BJ (cell line): ENCODE measurements at places on chromosomes 4 and X.

DNA sequence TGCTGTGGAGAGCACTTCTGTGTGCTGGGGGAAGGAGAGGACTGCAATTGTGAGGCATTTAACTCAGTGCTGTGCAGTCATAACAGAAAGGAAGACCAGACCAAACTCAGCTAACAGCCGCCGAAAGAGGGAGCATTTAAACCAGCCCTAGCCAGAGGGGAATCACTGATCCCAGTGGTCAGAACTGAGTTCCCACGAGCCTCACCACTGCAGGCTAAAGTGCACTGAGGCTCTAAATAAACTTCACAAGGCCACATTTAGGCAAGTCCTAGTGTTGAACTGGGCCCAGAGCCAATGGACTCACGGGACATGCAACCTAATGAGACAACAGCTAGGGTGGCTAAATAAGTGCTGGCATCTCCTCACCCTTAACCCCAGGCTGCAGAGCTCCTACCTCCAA lies 20.4 kb downstream of the IQCM start:
- DNase-seq = no peak

GRCh38 chrX:111624169-111624568 lies 56.8 kb upstream of the ALG13 start:
- no peak for DNase-seq

DNA sequence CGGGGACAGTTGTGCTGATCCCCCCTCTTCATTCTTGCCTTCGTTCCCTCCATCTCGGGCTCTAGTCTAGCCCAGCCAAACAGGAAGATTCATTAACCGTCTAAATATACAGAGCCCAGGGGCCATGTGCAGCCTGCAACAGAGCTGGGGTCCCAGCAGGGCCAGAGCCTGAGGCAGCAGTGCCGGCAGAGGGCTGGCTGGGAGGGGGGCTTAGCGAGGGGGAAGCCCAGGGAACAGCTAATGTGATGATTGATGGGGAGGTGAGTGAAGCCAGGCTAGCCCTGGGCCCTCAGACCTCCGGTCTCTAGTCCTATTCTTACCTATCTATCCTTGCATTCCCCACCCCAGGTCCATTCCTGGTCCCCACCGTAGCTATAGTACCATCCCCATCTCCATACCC lies 22.3 kb downstream of the EFNB1 start:
- no peak for DNase-seq

DNA sequence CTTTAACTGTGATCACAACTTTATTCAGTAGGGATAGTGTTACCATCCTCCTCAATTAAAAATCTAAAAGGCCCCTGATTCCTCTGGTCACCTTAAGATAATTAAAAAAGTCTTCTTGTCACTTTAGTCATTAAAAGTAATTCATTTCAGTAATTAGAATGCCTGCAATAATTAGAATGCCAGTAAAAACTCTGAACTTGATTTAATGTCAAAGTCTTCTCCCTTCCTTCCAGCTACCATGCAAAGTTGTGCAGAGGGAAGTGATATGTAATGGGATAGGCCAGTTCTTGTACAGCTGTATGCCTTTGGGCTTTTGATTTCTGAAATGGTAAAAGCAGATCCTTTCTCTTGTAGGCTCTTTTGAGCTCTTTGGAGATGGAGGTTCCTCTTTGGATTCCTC lies 417.2 kb downstream of the ADAM29 start:
- no peak for DNase-seq

DNA sequence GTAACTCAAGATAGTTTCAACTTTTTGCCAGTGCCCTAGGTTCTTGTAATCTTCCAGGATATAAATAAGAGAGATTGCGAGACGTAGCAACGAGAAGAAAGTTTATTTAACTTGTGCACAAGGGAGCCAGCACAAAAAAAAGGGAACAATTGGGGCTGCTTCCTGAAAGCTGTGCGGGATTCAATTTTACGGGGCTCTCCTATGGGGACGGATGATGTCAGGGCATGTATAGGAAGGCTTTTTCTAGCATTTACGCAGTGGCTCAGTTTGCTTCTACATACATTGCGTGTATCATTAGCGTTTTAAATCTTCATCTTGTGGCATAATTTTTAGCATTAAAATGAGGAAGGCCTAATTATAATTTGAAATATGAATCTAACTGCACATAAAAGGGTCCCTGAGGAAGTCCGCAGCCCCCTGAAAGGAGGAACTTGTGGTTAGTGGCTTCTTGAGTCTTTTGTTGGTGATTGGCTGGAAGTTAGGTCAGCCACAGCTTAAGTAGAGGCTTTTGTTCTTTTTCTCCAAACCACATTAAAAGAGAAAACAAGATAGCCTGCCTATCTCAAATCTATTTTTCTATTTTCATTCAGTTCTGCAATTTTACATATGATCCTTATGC lies 668.2 kb upstream of the NDST4 start:
- DNase-seq = no peak
